ENCODE measurements at places on chromosomes 4 and X.

GRCh38 chr4:180160195-180160983 is 2082.8 kb upstream of the TENM3 start:
- DNase-seq = no peak

DNA sequence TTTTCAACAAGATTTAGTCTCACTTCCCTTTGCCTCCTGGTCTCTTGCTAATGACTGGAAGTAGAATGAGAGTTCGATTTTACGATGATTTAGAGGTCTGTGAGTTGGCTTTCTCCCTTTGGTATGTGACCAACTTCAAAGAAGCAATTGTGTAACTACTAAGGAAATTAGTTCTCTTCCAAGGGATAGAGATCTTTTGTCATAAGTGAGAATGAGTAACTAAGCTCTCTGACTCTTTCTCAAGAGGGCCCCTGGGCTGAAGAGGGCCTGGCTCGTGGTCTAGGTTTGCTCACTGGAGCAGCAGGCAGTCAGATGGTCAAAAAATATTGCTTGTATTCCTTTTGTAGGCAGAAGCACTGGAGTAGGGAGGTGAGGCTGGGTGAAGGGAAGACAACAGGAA is 176.3 kb downstream of the ENOX2 start:
- DNase-seq = no peak

DNA sequence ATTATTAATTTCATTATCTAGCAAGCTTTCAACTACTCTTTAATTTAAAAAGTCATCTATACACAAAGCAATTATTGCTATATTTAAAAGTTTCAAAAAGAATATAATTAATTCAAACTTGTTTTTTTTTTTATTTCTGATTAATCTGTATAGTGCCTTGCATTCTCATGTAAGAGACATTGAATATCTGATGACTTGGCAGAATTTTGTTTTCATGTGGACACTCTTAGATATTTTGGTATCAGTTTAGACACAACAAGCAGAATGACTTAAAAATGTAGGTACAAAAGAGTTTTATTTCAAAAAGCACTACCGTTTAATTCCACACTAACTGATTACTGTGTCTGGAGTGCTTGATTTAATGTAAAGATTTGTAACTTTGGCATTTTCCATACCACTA is 1129.6 kb downstream of the PDHA2 start:
- no peak for DNase-seq

DNA sequence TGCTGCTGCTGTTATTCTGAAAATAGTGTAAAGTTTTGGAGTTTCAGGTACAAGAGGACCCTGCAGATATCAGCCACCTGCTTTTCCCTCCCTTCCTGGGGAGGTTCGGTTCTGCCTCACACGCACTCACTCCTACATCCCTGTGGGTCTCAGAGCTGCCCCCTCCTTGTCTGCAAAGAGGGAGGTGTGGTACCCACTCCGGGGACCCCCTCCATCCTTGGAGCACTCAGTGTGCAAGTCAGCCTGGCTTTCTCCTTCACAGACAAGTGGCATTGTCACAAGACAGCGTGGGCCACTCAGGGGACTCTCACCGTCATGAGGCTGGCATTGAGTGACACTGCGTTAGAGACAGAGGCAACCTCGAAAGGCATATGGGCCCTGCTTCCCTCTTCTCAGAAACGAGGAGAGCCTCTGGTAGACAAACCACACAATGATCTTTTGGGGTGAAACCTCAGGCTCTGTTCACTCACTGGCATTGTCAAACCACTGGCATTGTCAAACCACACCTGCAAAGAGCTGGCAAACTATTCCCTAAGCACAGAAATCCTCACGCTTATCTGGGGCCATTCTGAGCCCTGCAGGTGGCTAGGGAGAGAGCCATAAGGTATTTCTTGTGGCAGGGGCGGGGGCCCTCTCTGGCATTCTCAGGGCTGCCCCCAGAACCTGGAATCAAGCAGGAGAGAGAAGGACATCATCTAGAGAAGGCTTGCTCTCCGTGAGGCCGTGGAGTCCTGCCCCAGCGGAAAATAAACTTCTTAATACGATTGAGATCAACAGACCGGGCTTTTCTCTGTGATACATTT is 285.0 kb downstream of the SHOX start:
- DNase-seq = no peak

- no peak for DNase-seq
Measured at GRCh38 chr4:22473268-22473667, 42.6 kb downstream of the ADGRA3 start.

DNA sequence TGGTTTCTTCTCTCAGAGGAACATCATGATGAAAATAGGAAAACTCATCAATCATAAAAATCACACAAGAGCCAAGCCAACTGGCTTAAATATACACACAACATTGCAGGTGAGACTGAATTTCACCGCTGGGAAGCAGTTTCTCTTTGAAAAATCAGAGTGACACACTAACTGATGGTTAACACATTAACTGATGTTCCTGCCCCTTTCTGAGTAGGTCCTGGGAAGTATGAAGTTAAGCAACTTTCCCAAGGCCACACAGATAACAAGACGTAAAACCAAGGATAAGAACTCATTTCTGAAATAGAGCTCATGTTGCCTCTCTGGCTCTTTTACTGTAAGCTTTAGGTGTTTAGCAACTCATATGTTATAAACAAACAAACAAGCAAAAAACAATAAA is 813.7 kb upstream of the HS3ST1 start:
- DNase-seq = no peak

GRCh38 chrX:39891781-39892180 is 206.0 kb downstream of the BCOR start:
- no peak for DNase-seq

DNA sequence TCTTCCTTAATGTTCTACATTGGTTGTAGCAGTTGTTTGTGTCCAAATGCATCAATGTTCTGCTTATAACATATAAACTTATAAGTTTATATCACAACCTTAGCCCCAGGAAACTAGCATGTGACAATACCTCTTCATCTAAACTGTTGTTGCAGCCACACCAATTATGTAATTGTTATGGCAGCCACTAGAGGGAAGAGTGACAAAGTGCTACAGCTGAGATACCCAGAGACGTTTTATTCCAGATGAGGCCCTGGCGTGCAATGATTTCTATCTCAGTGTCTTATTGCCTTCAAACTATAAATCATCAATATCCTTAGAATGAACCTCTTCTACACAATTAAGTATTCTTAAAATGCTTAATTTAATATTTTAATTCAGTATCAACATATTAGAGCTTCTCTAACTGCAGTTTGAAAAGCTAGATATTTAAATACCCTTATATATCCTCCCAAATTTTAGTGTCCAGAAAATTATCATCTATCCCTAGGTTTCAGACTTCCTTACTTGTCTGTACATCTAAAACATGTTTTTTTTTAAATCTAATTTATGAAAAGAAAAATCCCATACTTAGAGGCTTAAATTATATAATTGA is 171.6 kb downstream of the PCDH10 start:
- DNase-seq = no peak

DNA sequence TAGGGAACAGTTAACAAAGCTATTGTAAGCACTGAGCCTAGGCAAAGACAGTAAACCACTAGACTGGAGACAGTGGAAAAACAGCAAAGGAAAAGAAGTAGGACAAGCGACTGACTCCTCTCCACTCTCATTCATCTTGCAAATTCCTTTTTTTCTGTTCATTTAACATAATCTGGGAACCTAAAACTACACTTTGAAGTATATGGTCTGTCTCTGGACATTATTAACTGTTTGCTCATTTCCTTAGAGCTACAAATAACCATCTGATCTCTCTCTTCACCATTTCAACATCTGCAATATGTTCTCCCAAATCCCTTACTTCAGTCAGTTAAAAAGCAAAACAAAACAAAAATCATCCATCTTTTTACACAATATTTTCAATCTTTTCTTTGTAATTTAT is 642 bp downstream of the HMGN5 start:
- DNase-seq = no peak

DNA sequence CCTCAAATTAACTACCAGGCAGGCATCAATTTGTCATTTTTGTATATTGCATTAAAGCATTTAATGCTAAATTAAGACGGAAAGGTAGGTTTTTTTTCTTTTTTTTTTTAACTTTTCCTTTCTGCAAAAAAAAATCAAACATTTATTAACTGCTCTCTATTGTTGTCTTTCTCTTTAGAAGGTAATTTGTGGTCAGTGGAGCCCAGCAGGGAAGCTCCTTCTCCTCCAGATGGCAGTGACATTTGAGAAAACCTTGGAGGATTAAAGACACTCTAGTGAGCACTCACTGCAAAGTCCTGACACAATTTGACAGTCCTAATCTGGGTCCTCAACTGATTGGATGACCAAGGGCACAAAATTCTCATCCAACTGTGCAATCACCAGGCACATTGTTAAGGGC is 102.4 kb downstream of the SLIT2 start:
- DNase-seq = no peak

DNA sequence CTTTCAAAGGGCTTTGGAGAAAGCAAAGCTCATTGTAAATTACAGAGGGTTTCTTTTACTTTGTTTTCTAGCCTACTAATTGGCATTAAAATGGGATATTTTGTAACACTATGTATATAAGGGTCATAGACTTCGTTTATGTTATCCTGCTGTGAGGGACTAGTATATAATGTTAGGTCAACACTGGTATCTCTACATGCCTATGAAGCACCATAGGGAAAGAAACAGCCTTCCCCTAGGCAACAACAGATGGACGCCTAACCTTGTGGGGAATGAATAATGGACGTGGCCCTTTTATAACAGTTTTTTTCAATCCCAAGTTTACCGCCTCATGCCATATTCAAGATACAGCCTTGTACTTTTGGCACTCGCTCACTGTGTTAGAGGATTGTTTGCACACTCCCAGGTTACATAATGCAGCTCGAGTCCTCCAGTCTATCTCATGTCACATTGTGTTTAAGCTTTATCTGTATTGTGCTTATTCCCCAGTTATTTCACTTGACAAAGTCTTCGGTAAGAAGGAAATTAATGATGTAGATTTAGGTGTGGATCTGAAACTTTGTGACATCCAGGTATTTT is 711.0 kb downstream of the RPA4 start:
- DNase-seq = no peak

DNA sequence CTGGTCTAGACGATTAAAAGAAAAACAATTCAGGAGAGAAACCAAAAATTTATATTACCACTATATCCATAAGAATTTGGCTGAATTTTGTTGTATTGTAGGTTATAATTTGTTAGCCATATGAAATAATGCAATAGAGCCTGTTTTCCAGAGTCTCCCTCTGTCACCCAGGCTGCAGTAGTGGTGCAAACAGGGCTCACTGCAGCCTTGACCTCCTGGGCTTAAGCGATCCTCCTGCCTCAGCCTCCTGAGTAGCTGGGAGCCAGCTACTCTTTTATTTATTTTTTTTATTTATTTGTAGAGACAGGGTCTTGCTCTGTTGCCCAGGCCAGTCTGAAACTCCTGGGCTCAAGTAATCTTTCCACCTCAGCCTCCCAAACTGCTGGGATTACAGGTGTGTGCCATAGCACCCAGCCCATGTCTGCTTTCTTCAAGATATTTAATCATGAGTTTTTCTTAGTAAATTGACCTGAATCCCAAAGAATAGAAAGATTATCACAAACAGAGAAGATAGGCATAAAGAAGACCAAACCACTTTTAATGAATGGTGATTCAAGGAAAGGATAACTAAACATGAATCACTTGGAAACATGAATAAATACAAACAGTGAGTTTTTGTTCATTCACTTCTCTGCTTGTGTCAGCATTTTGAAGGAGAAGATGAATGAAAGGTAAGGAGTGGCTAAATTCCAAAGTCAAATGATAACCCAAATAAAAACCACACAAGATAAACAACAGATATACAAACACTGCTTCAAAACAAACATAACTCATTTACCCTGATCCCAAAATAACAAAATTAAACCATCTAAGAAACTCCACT is 82.1 kb downstream of the PPP3CA start:
- no peak for DNase-seq

- DNase-seq = no peak
Measured at GRCh38 chrX:13689741-13690211, 848 bp downstream of the RAB9A start.

DNA sequence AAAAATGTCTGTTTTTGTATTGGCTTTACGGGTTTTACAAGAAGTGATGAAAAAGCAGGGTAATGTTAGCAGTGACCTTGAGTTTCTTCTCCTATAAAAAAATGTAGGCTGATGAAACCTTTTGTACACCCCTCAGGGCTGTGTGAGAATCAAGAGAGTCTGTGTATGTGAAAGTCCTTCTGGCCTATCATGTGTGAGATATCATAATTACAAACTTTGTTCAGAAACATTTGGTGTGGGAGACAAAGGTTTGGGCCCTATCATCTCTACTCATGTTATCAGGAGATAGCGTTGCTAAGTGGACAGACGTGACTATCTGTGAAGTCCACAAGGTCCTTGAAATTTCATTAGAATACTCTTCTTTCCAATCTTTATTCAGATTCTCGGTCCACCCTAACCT is 170.6 kb upstream of the HAND2 start:
- no peak for DNase-seq

DNA sequence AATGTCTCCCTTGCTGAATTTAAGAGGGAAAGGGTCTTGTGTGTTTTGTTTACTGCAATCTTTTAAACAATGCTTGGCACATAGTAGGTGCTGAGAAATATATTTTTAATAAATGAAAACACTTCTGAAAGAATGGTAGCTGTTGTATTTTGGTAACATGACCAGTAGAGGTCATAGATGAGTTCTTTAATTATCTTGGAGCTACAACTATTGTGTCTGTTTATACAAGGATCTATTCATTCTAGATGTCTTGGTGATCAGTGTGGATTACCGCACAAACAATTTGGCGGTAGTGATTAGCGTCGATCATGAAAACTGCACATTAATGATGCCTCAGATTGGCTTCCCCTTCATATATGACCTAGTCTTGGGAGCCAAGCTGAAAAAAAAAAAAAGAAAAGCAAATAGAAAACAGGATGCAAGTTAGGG is 21.4 kb upstream of the SCRG1 start:
- DNase-seq = no peak

DNA sequence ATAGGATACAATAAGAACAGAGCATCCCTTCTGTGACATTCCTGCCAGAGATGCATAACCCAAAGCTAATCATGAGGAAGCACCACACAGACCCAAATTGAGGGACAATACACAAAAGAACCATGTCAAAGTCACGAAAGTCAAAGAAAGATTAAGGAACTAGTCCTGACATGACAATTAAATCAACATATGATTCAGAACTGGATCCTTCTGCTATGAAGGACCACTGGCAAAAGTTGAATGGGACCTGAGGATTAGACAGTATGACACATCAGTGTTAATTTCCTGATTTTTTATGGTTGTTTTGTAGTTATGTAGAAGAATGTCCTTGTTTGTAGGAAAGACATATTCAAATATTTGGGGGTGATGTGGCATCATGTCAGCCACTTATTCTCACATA is 13.9 kb downstream of the ACOT9 start:
- DNase-seq = no peak

- DNase-seq = no peak
Measured at GRCh38 chr4:123186731-123187130, 209.9 kb upstream of the SPRY1 start.

Measured in stimulated activated CD8-positive, alpha-beta memory T cell treated with anti-CD3 and anti-CD28 coated beads, Interleukin-2, amount 100 ng/mL, for 48 hours (primary cell).